Femur (tissue), 1 donor: ENCODE measurements at places on chromosomes 2 and 18.
A peak's percentile ranks its signal among the peaks of the same experiment; 100 is the strongest.

- no peak for DNase-seq
These were observed 242.3 kb downstream of the SRBD1 start for GRCh38 chr2:45368792-45369191.

DNA sequence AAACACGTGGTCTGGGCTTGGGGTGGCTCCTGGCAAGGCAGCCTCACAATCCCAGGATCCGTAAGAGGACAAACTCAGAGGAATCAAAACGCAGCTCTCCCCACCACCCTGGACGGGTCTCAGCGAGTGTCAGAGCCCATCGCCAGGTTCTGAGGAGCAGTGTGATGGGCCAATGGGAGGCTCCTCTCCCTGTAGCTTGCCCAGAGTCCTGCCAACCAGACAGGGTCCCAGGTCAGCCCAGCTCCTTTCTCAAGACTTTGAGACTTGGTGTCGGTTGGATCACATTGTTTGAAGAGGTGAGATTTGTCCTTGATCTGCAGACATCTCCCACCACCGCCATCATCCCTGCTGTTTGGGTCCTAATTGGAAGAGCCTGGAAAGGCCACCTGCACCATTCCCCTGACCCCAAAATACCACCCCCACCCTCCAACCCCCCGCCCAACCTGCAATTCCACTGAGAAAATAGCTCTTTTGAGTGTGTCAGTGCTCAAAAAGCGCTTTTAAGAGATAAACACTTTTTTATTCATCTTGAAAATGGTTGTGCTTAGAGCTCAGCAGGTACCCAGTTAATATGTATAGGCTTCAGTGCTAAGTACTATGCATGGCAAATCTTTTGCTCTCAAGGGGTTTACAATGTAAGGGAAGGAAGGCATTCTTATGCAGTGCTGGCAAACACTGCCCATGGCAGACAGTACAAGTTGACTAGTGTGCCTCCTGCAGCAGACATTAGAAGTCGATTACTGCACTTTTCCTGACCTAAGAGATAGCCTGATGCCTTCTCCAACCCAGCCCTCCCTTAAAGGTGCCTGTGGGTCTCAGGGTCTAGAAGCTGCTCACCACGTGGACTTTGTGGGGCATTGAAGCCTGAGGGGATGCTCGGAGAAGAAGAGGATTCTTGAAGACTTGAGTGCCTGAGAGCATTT lies 50.6 kb downstream of the GLI2 start:
- no peak for DNase-seq

- no peak for DNase-seq
These were observed 420.3 kb upstream of the CHAC2 start for GRCh38 chr2:53347269-53347668.

GRCh38 chr2:226423498-226423960 lies 376.1 kb downstream of the IRS1 start:
- DNase-seq: peak; percentile 60

DNA sequence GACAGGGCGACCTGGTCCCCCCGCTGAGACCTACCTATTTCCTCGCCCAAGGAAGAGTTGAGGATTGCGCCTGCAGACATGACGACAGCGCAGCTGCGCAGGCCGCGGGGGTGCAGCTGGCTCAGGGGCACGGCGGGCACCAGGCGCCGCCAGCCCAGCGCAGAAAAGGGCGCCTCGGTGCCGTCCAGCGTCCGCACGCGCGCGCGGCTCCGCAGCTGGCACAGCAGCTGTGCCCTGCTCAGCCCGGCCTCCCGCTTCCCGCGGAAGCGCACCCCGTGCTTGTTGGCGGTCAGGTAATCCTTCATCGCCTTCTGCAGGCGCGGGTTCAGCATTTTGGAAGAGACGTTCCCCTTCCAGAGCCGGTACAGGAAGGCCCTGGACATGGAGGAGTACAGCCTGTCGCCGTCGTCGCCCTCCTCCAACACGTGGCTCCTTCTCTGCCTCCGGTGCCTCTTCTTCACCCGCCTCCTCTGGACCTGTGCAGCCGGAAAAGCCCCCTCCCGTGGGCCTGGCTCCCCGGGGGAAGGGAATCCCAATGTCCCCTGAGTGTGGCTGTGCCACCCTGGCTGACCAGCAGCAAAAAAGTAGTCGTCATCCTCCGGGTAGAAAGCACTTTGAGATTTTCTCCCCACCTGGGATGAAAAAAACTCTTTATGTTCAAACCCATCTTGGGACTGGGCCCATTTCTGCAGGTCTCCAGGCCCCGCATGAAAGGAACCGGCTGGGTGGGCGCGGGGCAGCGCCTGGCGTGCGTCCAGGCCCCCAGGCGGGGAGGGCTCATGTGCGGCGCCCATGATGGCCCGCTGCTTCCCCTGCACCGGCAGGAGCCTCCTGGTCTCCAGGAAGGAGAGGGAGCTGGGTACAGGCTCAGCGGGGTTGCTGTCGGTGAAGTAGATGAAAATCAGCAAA lies 42.7 kb downstream of the ST6GAL2 start:
- DNase-seq: no peak

DNA sequence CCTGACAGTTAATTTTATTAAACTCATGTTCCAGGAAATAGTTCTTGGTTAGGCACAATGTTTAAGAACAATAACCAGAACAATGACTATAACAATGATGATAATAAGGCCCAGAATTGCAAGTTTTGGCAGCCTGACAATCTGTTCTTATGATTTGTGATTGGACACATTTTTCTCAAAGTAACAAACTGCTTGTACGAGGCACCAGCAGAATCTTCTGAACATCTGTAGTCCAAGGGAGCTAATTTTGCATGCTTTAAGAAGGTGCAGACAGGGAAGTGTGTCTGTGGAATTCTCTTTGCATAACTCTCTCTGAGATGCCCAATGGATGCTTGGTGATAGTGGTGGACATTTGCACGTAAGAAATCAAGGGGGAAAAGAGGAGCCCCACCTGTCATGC lies 709.3 kb downstream of the SLC4A3 start:
- DNase-seq: no peak

GRCh38 chr2:172246649-172247048 lies 143.9 kb upstream of the DLX2 start:
- no peak for DNase-seq

GRCh38 chr2:225270861-225271260 lies 128.6 kb upstream of the NYAP2 start:
- DNase-seq: peak; percentile 20

- DNase-seq: no peak
These were observed 3.9 kb downstream of the TTL start for GRCh38 chr2:112485849-112486248.
